ENCODE measurements at places on chromosomes 7 and 10. TPM values are rescaled to one million over a fixed set of nuclear protein-coding genes. Genes with fewer than 3 reads are reported as not detected.

The VOPP1 gene
- 54.2 TPM for total RNA-seq

The CYP2E1 gene
- total RNA-seq = 7.7 TPM

The SLC29A3 gene
- 11.7 TPM for total RNA-seq

The SPDYE3 gene
- total RNA-seq = not detected

The PRTFDC1 gene
- 17.5 TPM for total RNA-seq

The CLDN4 gene
- 1.6 TPM for total RNA-seq

The GRID1 gene
- total RNA-seq = 0.26 TPM

The TMEM184A gene
- 0.21 TPM for total RNA-seq

The ADIRF gene
- not detected for total RNA-seq

The KLF14 gene
- total RNA-seq = not detected

The RGR gene
- not detected for total RNA-seq

The SFXN3 gene
- total RNA-seq = 27.1 TPM

The LIPK gene
- not detected for total RNA-seq

The ECD gene
- 38.5 TPM for total RNA-seq

The SPDYE1 gene
- not detected for total RNA-seq

The ABCC2 gene
- total RNA-seq = 1.9 TPM

The ADO gene
- 25.7 TPM for total RNA-seq

The MGMT gene
- total RNA-seq = 25.9 TPM

The GIMAP7 gene
- total RNA-seq = 2.2 TPM

The C7orf57 gene
- not detected for total RNA-seq

The POLD2 gene
- total RNA-seq = 39.9 TPM

The CPA2 gene
- not detected for total RNA-seq

The DNAH11 gene
- total RNA-seq = 0.18 TPM

The TMEM176A gene
- 1.3 TPM for total RNA-seq
